ENCODE measurements at places on chromosomes 1 and 21.

DNA sequence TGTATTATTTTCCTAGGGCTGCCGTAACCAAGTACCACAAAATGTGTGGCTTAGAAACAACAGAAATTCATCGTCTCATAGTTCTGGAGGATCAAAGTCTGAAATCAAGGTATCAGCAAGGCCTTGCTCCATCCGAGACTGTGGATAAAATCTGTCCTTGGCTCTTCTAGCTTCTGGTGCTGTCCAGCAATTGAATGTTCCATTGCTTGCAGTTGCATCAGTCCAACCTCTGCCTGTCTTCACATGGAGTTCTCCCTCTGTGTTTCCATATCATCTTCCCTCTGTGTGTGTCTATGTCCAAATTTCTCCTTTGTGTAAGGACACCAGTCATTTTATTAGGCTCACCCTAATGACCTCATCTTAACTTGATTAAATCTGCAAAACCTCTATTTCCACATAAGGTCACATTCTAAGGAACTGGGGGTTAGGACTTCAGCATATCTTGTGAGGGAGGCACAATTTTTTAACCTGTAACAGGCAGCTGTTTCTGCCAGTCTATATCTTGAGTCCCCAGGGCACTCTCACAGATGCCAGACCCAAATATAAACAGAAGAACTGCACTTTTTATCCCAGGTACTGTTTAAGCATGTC is 84.2 kb downstream of the ERG start:
- DNase-seq: no peak

DNA sequence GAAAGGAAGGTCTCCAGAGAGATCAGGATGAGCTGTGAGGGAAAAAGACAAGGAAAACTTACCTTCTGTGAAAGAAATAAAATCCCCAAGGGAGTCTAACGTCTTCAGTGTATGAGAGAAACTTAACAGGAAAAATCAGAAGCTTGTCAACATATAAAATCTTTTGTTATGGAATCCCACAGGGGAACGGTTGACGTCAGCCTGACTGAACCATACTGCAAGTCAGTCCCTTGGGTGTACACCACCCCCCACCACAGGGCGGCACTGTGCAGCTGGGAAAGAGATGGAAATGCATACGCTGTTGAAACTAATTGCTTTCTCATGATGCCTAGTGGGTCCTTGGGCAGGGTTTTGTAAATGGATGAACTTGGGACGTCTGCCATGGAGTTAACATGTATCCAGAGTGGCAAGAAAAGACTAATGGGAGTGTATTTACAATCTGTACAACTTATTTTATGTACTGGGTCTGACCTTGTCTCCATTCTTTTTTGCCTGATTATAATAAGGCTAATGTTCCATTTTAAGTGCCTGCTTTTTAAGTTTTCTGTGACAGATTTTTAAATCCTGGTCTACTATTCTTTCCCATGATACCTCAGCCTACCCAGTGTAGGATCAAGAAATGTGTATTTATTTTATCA is 22.7 kb downstream of the UTP25 start:
- DNase-seq: no peak

DNA sequence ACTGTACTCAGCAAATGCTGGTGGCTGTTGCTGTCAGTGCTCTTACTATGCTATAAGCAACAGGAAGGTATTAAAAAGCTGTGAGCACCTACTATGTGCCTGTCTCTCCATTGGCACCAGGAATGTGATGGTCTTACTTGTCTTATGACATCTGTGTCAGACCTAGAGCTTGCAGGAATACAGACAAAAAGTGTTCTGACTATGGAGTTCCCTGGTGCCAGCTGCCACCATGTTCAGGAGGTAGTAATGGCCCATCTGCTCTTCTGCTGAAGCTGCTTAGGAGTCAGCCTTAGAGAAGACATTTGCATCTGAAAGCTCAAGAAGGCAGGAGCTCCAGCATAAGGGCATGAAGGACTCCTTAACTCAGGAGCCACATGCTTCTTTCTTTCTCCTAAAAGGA is 52.3 kb downstream of the MAB21L3 start:
- DNase-seq: no peak

DNA sequence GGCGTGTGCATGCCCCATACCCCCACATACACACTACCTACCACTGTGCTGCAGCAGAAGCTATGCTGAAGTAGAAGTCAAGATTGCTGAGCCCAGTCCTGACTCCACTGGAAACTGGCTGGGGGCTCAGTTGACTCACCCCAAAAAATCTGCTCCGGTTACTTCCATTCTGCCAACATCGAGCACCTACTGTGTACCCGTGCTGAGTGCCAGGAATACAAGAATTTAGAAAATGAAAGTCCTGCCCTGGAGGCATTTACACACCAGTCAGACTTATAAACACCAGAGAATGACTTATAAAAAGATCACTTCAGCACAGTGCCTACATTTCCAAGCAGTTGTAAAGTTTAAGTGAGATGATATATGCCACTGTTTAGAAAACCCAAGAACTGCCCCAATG is 99.1 kb downstream of the NMNAT2 start:
- no peak for DNase-seq

- no peak for DNase-seq
Observed at GRCh38 chr1:174433451-174433850, 14.3 kb upstream of the GPR52 start.

DNA sequence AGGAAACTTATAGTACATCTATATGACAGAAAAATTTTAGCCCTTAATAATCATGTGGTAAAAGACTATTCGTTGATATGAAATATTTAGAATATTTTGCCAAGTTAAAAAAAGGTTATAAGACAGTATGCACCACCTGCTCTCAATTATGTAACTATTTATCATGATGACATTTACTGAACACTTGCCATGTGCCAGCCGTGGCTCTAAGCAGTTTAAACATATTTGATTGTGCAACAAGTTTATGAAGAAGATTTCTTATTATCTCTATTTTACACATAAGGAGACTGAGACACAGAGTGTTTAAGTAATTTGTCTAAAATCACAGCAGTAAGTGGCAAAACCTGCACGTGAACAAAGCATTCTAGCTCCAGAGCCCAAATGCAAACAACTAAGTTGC is 199.3 kb upstream of the JUN start:
- no peak for DNase-seq

DNA sequence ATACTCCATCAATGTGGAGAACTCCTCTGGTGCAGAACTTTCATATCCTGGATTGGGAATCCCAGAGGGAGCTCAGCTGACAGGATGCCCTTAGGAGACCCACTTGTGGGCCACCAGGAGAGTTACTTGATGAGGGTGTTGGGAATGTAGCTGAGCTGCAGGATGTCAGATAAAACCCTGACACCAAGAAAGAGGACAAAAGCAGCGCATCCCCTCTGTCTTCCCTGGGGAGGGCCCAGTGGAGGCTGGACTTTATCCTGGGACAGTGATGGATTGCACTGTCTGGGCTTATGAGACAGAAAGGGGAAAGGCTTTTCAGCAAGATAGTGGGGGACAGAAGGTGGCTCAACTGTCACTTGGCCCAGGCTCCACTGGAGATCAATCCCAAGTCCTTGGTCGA is 88.1 kb upstream of the BCAR3 start:
- no peak for DNase-seq

DNA sequence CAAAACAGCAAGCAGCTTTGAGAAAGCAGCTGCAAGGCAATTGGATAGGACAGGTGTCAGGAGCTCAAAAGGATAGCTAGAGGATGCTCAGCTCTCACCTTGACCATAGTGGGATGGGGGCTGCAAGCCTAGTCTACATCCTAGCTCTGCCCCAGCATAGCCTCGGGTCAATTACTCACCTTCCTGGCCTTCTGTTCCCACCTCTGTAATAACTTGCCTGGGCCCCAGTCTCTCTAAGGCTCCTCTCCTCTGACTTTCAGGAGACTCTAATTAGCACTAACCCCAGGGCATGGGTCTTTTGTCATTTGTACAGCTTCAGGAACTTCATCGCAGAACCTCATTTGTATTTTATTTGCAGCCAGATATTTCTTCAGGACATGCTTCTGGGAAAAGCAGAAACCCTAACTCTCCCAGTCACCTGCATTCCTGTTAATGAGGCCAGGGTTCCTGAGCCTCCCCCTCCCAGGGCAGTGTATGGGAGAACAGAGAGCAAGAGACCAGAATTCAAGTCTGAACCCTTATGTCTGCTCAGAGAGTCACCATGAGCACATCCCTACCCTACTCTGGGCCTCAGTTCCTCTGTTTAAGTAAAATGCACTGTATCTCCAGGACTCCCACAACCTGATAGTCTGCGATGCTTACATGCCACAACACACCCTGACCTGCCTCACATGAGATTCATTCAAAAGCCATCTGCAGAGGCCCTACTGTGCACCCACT is 108.1 kb downstream of the MATN1 start:
- DNase-seq: no peak

DNA sequence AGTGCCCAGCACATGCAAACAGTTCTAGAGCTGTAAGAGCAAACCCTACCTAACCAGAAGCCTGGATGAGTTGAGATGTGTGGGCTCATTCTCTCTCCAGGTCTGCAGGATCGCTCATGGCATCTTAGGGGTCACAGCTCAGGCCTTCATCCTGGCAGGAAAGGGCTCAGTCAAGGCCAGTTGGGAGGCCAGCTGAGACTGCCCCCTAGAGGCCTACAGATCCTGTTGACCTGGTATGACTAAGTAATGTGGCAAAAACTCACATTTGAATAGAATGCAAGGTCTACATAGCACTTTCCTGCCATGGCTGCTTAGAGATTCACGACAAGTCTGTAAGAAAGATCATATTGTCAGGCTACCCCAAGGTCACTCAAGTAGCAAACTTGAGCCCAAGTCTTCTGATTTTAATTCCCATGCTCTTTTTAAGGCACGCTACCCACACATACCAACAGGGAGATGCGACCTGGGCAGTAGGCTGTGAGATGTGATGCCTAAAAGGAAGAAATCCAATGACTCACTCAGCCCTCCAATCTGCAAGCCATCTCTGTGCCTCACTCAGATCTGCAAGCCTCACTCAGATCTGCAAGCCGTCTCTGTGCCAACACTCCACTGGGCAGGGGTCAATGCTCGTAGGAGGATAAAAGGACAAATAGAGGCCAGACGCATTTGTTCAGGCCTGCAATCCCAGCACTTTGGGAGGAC is 5.1 kb upstream of the CAPN8 start:
- peak; percentile 64 for DNase-seq

DNA sequence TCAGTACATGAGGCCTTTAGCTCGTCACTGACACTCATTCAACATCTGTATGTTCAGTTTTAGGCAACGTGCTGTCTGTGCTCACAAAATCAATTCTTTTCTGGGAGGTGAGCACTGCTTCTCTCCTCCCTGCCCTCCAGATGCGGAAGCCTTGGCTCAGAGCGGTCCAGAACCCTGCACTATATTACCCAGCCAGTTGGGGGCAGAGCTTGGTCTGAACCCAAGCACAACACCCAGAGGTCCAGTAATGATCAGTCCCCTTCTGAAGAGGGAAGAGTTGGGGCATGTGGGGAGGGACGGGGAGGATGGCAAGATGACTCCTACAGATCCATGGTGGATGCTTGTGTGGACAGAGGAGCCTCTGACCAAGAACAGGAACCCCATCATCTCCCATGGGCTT is 5.6 kb upstream of the DSCAM start:
- no peak for DNase-seq

- no peak for DNase-seq
Observed at GRCh38 chr1:222037720-222038119, 295.8 kb upstream of the DUSP10 start.

DNA sequence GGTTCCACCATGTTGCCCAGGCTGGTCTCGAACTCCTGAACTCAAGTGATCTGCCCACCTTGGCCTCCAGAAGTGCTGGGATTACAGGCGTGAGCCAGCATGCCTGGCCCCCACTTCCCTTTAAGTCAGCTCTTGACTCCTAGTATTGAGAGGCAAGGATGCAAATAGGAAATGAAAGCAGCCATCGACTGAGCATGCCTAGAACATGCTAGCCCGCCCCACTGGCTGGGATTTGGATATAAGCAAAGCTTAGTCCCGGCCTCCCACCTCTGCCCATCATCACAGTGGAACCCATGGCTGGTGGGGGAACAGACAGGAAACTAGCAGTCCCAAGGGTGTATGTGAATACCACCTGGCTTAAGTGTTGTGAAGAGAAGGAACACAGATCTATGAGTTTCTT is 10.5 kb downstream of the C1orf167 start:
- DNase-seq: no peak

- no peak for DNase-seq
Observed at GRCh38 chr1:166119471-166119965, 47.3 kb downstream of the FAM78B start.

- DNase-seq: peak; percentile 13
Observed at GRCh38 chr1:210143465-210144062, 89.0 kb upstream of the SERTAD4 start.

- DNase-seq: peak; percentile 64
Observed at GRCh38 chr1:58545591-58546519, 671 bp downstream of the OMA1 start.

- DNase-seq: peak; percentile 19
Observed at GRCh38 chr1:12249181-12249580, 19.4 kb downstream of the VPS13D start.

- DNase-seq: no peak
Observed at GRCh38 chr1:213291526-213291925, 240.5 kb downstream of the RPS6KC1 start.

- peak; percentile 23 for DNase-seq
Observed at GRCh38 chr1:44036409-44037139, 5.3 kb upstream of the SLC6A9 start.

GRCh38 chr1:101738475-101738874 is 258.3 kb downstream of the OLFM3 start:
- no peak for DNase-seq

DNA sequence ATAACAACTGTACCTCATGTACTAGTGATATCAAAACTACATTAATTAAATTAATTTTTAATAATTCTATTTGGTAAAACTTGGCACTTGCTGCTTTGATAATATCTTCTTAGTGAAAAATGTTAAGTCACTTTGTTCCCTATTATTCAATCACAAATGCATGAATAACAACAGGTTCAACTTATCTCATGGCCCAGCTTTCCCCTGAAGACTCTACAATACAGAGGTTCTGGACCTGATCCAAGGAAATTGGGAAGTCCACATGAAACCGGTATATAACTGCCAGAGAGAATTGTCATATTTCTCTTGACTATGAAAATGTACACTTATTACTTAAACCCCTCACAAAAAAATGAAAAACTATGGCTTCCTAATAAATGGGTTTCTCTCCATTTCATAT is 33.9 kb upstream of the PTPRC start:
- DNase-seq: no peak

GRCh38 chr21:45580576-45581321 is 38.5 kb upstream of the SLC19A1 start:
- no peak for DNase-seq

GRCh38 chr1:212794561-212795014 is 2.9 kb downstream of the TATDN3 start:
- DNase-seq: no peak

DNA sequence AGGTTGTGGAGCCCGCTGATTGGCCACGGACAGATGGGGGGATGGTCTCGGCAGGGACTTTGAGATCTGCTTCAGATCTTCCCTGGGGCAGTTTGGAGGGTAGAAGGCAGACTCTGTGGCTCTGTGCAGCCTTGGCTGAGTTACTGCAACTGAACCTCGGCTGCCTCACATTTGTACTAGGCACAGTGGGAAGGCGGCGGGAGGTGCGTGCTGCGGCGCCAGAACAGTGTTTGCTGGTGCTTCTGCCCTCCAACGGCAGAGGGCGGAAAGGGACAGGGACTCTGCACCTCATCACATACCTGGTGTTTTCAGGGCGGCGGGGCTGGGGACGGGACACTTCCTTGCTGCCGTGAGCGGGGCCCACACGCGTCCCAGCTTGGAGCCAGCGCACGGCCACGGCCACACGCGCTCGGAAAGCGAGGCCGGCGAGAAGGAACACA is 26.2 kb downstream of the SLC66A1 start:
- peak; percentile 58 for DNase-seq

Measured in H1 (cell line).